Gastroesophageal sphincter (tissue), 4 donors: ENCODE measurements at places on chromosomes 5 and 9.

DNA sequence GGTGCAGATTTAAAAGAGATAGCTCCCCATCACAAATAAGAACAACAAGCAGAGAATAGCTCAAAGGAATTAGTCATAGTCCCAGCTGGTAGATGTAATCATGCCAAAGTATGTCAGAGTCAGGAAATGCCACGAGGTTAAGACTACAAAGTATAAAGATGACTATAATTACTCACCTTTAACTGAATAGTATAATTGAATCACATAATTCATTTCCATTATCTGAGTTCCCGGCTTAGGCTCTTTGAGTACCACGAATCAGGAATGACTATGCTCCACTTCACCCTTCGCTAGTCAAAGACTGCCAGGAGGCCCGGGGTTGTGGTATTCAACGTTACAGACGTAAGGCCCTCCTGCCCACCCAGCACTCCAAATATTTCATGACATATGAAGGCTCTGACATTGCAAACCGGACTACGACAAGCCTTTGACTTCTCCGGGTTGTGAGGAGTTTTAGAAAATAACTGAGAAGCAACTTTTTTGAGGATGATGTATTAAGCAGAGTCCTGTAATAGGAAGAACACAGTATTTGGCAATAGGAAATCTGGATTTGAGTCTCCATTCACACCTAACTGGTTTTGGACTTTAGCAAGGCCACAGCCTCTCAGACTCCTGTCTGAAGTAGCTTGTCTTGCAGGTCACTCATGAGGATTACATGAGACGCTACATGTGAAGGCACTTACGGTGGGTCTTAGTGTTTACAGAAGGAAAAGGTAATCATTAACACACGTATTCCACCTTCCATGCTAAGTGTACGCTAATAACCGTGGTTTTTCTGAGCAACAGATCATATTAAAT is 64.6 kb downstream of the ENC1 start:
- no peaks in the 10 kb centered on the region for H3K27me3 ChIP-seq
- no peak overlapping the region for H3K4me3 ChIP-seq
- H3K4me1 ChIP-seq, result no peaks in the 10 kb centered on the region
- peak overlapping the region; percentile 59 for H3K27ac ChIP-seq

GRCh38 chr5:152077-152476 is 39.2 kb upstream of the LRRC14B start:
- no peaks in the 10 kb centered on the region for H3K4me1 ChIP-seq
- no peaks in the 10 kb centered on the region for H3K27me3 ChIP-seq
- no peak overlapping the region for H3K27ac ChIP-seq
- no peaks in the 10 kb centered on the region for H3K36me3 ChIP-seq
- H3K4me3 ChIP-seq, result no peak overlapping the region
- no peak for ATAC-seq

DNA sequence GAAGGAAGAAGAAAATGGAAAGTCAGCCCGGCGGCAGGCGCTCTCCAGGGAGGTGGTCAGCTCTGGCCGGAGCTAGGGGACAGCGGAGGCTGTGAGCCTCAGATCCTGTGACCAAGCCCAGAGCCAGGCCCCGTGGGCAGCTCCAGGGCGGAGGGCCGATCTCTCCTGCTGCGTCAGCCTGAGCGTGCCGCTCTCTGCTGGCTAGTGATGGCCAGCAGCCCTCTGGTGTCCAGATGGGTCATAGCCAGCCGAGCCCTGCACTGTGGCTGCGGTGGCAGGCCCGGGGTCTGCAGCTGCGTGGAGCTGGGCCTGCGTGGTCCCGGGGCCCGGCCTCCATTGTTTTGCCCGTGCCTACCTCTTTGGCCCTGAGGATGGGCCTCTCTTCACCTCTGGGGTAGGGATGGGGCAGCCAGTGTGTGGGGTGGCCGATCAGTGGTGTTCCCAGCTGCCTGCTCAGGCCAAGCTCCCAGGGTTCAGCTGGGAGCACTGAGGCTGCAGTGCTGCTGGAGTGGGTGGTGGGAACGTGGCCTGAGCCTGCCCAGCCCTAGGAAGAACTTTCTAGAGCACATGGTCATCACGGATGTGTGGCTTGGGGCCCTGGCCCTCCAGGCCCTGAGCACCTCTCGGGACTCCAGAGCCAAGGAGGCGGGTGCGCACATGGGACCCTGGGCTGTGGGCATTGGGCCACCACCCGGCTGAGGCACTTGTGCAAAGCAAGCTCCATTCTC is 17.1 kb upstream of the NRARP start:
- H3K27ac ChIP-seq, result peak overlapping the region; percentile 10
- peak; percentile 54 for ATAC-seq
- H3K4me1 ChIP-seq, result peaks cover 38% of the 10 kb centered on the region
- no peak overlapping the region for H3K4me3 ChIP-seq

DNA sequence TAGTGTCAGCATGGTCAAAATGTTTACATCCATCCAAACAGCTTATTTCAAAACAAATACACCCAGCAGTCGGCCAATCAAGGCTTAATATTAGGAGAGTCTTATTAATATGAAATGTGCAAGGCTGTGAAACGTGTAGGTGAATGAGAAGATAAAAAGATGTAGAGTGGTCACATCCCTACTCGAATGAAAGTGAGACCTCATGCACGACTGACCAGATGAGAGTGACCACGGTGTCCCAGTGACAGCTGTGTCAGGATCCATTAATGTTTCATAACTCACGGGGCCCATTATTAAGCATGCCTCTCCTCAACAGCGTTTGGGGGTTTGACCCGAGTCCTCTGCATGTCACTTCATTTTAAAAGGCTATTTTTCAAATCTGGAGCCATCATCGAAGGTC is 39.4 kb upstream of the SSBP2 start:
- no peak overlapping the region for H3K4me3 ChIP-seq
- no peaks in the 10 kb centered on the region for H3K27me3 ChIP-seq

DNA sequence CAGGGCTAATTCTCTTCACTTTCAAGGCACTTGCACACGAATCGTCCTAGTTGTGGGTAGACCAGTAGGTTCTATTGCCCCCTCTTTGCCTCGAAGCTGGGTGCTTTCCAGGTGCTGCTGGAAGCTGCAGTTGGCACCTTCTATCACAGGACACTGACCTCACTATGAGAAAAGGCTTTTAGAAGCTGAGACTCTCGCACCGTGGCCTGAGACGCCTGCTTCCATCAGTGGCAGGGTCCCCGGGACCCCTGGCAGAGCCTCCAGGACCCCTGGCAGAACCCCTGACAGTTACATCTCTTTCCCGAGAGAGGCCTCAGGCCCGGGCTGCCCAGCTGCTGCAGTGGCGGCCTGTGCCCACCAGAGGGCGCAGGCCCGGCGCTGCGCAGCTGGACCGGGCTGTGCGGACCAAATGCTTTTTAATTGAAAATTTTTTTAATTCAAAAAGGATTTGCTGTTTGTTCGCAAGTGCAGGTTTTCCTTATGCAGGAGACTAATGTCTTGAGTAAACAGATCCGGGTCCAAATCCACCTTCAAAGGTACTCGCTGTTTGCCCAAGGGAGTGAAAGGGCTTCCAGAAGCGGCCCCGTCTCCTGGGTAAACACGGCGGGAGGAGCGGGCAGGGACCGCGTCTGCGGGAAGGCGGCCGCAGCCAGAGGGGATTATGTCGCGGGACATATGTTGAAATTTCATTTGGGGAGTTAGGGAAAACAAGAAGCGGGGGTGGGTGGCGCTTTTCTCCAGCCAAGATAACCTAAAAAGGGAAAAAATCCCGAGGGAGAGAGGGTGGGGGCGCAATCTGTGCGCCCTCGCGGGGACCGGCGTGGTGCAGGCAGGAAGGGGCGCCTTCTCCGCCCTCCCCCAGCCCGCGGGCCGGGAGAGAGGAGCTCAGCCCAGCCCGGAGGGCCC is 114.5 kb upstream of the LMX1B start:
- H3K4me3 ChIP-seq, result peak overlapping the region; percentile 52
- peak; percentile 66 for ATAC-seq
- H3K27me3 ChIP-seq, result no peaks in the 10 kb centered on the region
- H3K4me1 ChIP-seq, result no peaks in the 10 kb centered on the region
- peak overlapping the region; percentile 65 for H3K27ac ChIP-seq

GRCh38 chr9:6944093-6944551 is 186.3 kb downstream of the KDM4C start:
- no peaks in the 10 kb centered on the region for H3K36me3 ChIP-seq
- no peaks in the 10 kb centered on the region for H3K4me1 ChIP-seq
- H3K4me3 ChIP-seq, result no peak overlapping the region
- ATAC-seq, result peak; percentile 28
